ENCODE measurements at places on chromosomes 12 and 14. TPM values are rescaled to one million over a fixed set of nuclear protein-coding genes. Genes with fewer than 3 reads are reported as not detected.

The CACNA1C gene
- 1.9 TPM for total RNA-seq

The FZD10 gene
- total RNA-seq = 0.60 TPM

The KCNA5 gene
- total RNA-seq = 0.11 TPM

The ANKRD33 gene
- 0.19 TPM for total RNA-seq

The TMTC1 gene
- total RNA-seq = 19.8 TPM

The BCL11B gene
- 5.9 TPM for total RNA-seq

The EID3 gene
- total RNA-seq = 2.2 TPM

GRCh38 chr14:78847801-78848200, 677.6 kb downstream of the NRXN3 start:
- no peak overlapping the region for H3K4me3 ChIP-seq
- no peak for DNase-seq
- H3K36me3 ChIP-seq = no peaks in the 10 kb centered on the region
- H3K4me1 ChIP-seq = peaks cover 10% of the 10 kb centered on the region
- no peaks in the 10 kb centered on the region for H3K27me3 ChIP-seq

- H3K36me3 ChIP-seq = peaks cover 10% of the 10 kb centered on the region
- H3K4me1 ChIP-seq = no peaks in the 10 kb centered on the region
- no peak for DNase-seq
- H3K4me3 ChIP-seq = no peak overlapping the region
Observed at GRCh38 chr12:124369055-124369826, 74.3 kb downstream of the RFLNA start.

DNA sequence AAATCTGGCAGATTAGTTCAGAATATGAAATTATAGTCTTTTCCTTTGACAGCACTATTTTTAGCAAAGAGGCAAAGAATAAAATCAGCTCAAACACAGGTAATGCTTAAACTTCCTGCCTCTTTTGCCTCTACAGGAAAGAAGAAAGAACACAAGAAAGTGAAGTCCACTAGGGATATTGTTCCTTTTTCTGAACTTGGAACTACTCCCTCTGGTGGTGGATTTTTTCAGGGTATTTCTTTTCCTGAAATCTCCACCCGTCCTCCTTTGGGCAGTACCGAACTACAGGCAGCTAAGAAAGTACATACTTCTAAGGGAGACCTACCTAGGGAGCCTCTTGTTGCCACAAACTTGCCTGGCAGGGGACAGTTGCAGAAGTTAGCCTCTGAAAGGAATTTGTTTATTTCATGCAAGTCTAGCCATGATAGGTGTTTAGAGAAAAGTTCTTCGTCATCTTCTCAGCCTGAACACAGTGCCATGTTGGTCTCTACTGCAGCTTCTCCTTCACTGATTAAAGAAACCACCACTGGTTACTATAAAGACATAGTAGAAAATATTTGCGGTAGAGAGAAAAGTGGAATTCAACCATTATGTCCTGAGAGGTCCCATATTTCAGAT, 17.4 kb downstream of the TMPO start:
- H3K36me3 ChIP-seq = peaks cover 66% of the 10 kb centered on the region
- H3K27ac ChIP-seq = no peak overlapping the region
- no peak for DNase-seq
- no peaks in the 10 kb centered on the region for H3K27me3 ChIP-seq

GRCh38 chr12:98419795-98420404, 95.5 kb upstream of the TMPO start:
- no peaks in the 10 kb centered on the region for H3K27me3 ChIP-seq
- H3K4me1 ChIP-seq = no peaks in the 10 kb centered on the region
- H3K27ac ChIP-seq = no peak overlapping the region
- no peaks in the 10 kb centered on the region for H3K36me3 ChIP-seq

- DNase-seq = no peak
- no peak overlapping the region for H3K27ac ChIP-seq
- H3K4me3 ChIP-seq = no peak overlapping the region
- H3K36me3 ChIP-seq = no peaks in the 10 kb centered on the region
- 0 out of 2 replicates have a peak, but pooled peaks cover 2% of the 10 kb centered on the region for H3K4me1 ChIP-seq
Observed at GRCh38 chr12:58774731-58775130, 145.6 kb downstream of the LRIG3 start.

- H3K27ac ChIP-seq = no peak overlapping the region
- DNase-seq = no peak
- H3K27me3 ChIP-seq = no peaks in the 10 kb centered on the region
- H3K4me1 ChIP-seq = no peaks in the 10 kb centered on the region
Observed at GRCh38 chr14:47929334-47929733, 253.9 kb upstream of the MDGA2 start.

- no peaks in the 10 kb centered on the region for H3K36me3 ChIP-seq
- H3K4me1 ChIP-seq = peaks cover 4% of the 10 kb centered on the region
- H3K27me3 ChIP-seq = no peaks in the 10 kb centered on the region
- DNase-seq = no peak
- no peak overlapping the region for H3K4me3 ChIP-seq
- no peak overlapping the region for H3K27ac ChIP-seq
Observed at GRCh38 chr14:100076133-100076532, 10.9 kb downstream of the EVL start.

DNA sequence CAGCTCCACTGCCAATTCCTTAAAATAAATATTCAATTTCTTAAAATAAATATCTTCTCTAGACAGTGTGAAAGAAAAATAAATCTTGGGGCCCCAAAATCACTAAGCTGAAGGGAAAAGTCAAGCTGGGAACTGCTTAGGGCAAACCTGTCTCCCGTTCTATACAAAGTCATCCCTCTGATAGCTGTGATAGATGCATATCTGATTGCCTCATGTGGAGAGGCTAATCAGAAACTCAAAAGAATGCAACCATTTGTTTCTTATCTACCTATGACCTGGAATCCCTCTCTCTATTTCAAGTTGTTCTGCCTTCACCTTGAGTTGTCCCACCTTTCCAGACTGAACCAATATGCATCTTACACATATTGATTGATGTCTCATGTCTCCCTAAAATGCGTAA, 889.8 kb downstream of the TRHDE start:
- no peak overlapping the region for H3K27ac ChIP-seq
- DNase-seq = no peak
- no peak overlapping the region for H3K4me3 ChIP-seq

DNA sequence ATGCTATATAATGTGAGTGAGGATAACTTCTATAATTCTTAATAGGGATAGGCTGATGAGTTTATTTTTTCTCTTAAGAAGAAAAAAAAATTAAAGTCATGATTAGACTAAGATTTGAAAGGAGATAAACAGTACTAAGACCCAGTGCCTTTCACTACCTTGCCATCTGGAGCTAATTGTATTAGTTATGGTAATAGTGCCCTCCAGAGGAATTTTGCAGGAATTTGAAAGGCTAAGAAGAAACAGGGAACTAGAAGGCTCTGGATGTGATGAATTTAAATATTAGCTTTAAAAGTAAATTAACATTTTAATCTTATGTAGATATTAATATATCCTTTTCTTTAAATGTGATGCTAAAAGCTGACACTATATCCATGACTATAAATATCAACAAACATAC, 36.6 kb upstream of the PIK3C2G start:
- no peak overlapping the region for H3K4me3 ChIP-seq
- H3K4me1 ChIP-seq = no peaks in the 10 kb centered on the region
- peaks cover 1% of the 10 kb centered on the region for H3K27me3 ChIP-seq
- peak; percentile 10 for DNase-seq

DNA sequence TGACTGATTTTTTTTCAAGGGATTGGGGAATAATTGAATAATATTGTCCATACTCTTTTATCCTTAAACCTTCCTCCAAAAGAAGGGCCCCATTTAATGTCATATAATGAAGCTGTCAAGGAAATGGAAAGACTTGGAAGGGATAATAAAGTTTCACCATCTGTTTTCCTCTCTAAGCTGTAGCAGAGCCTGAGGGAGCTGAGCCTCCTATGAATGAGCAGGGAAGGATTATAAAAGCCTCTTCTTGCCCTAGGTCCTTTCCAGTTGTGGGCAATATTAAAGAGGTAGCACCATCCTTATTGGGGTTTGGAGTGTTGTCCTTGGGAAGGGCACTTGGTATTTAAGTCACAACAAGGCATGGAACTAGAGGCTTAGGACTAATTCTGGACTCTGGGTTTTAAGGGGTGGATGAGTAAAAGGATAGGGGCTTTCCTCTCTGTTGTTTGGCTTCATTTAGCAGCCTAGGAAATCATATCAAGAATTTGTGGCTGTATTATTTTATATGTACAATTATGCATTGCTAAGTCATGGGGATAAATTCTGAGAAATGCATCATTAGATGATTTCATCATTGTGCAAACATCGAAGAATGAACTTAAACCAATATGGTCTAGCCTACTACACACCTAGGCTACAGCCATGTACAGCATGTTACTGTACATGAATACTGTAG, 408.5 kb upstream of the DCN start:
- no peaks in the 10 kb centered on the region for H3K4me1 ChIP-seq
- H3K36me3 ChIP-seq = no peaks in the 10 kb centered on the region
- no peak for DNase-seq
- no peak overlapping the region for H3K4me3 ChIP-seq
- H3K27me3 ChIP-seq = no peaks in the 10 kb centered on the region
- H3K27ac ChIP-seq = no peak overlapping the region

- H3K36me3 ChIP-seq = peaks cover 4% of the 10 kb centered on the region
- DNase-seq = peak; percentile 87
- H3K4me3 ChIP-seq = peak overlapping the region; percentile 24
- H3K4me1 ChIP-seq = no peaks in the 10 kb centered on the region
- no peaks in the 10 kb centered on the region for H3K27me3 ChIP-seq
- H3K27ac ChIP-seq = no peak overlapping the region
Observed at GRCh38 chr12:51721282-51721940, 127.1 kb downstream of the FIGNL2 start.

GRCh38 chr12:132282031-132282949, 47.1 kb downstream of the GALNT9 start:
- no peak overlapping the region for H3K4me3 ChIP-seq
- peaks cover 3% of the 10 kb centered on the region for H3K27me3 ChIP-seq
- no peak for DNase-seq
- H3K4me1 ChIP-seq = peaks cover 33% of the 10 kb centered on the region

- H3K36me3 ChIP-seq = no peaks in the 10 kb centered on the region
- H3K4me3 ChIP-seq = no peak overlapping the region
- no peaks in the 10 kb centered on the region for H3K27me3 ChIP-seq
- no peak overlapping the region for H3K27ac ChIP-seq
- H3K4me1 ChIP-seq = no peaks in the 10 kb centered on the region
Observed at GRCh38 chr12:16096273-16096849, 181.1 kb downstream of the SLC15A5 start.

GRCh38 chr12:1820191-1820895, at the start of gene LRTM2:
LRTM2 (plus strand) TSS chr12:1820565; CDS start chr12:1828149, 7,584 bp downstream.
- H3K27me3 ChIP-seq = peaks cover 32% of the 10 kb centered on the region
- H3K4me3 ChIP-seq = peak within 1 kb of the TSS; percentile 27
- H3K27ac ChIP-seq = no peak within 1 kb of the TSS
- H3K36me3 ChIP-seq = no peaks in the 10 kb centered on the region
- H3K4me1 ChIP-seq = peaks cover 9% of the 10 kb centered on the region

DNA sequence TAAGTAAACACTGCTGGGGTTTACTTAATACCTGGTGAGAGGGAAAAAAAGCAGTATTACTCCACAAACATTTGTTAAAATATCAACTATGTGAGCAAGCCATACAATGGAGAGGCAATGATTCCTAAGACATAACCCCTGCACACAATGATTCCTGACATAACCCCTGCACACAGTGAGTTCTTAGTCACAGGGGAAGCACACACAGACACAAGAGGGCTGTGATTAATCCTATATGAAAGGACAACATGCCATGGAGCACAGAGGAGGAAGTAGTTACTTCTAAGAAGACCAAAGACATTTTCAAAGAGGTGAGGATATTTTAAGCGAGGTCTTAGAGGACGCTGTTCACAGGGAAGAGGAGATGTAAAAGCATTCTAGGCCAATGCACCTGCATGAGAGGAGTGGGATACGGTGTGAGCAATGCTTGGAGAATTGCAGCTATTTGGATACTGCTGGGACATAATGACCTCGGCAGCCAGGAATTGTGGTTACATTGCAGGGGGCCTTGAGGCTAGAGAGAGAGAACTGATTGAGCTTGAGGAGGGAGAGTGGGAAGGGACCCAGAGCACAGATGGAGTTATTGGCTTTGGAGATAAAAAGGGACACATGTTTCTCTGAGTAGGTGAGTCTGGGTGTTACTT, 211.9 kb downstream of the APAF1 start:
- no peaks in the 10 kb centered on the region for H3K27me3 ChIP-seq
- H3K27ac ChIP-seq = no peak overlapping the region
- peak; percentile 80 for DNase-seq
- no peak overlapping the region for H3K4me3 ChIP-seq

GRCh38 chr12:89251342-89252271, 100.7 kb downstream of the DUSP6 start:
- H3K4me3 ChIP-seq = no peak overlapping the region
- H3K4me1 ChIP-seq = no peaks in the 10 kb centered on the region
- no peak overlapping the region for H3K27ac ChIP-seq

DNA sequence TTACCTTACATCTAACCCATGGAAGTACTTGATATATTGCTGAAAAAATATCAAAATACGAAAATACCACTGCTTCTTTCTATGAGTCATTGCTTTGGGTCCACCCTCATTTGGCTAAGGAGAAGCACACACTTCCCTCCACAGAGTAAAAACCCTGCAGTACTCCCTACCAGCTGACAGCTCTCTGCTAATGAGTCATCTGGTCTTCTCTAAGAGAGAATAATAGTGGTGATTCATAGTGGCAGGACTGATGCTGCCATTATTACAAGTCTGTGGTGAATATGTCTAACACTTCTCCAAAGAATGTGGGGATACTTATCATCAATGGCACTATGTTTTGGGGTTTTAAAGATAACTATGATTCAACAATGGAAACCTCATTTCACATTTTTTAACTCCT, 90.7 kb downstream of the PPFIA2 start:
- no peaks in the 10 kb centered on the region for H3K36me3 ChIP-seq
- H3K4me3 ChIP-seq = no peak overlapping the region

- H3K4me1 ChIP-seq = no peaks in the 10 kb centered on the region
- H3K4me3 ChIP-seq = no peak overlapping the region
Observed at GRCh38 chr14:105213361-105213760, 32.2 kb upstream of the NUDT14 start.

DNA sequence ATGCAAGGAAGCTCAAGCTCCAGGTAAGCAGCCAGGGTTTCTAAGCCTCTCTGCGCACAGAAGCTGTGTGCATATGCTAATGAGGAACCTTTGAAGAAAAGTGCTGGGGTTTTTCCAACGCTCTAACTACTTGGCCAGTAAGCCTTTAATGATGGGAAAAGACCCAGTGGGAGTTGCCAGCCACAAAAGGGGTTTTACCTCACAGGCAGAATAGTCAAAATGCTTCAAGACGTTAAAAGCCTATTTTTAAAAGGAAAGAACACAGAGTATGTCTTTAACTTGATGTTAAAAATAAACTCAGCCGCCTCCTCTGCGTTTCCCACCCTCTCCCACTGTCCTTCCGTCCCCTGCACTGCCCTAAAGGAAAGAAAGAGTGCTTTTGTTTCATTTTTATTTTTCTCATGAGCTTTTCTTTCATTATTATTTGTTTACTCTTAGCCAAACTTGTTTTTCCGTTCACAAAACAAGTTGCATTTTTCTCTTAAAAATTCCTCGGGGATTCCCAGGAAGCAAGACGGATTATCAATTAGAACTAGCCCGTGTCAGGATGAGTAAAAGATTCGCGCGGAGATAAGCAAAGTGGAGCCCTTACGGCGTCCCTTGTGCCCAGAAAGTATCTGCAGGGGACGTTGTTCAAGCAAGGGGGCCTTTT, 209.8 kb upstream of the NUDT4 start:
- H3K4me3 ChIP-seq = peak overlapping the region; percentile 49
- H3K36me3 ChIP-seq = no peaks in the 10 kb centered on the region
- DNase-seq = peak; percentile 10
- no peak overlapping the region for H3K27ac ChIP-seq
